ENCODE measurements at places on chromosomes 6 and 20.

- no peak for DNase-seq
These were observed 75.0 kb upstream of the EZR start for GRCh38 chr6:158894193-158894592.

GRCh38 chr6:53793318-53794136 lies 1.3 kb upstream of the LRRC1 start:
- DNase-seq: no peak

- DNase-seq: peak; percentile 33
These were observed 155.1 kb upstream of the SOX4 start for GRCh38 chr6:21438237-21438985.

GRCh38 chr6:154624038-154624599 lies 109.1 kb upstream of the SCAF8 start:
- no peak for DNase-seq

DNA sequence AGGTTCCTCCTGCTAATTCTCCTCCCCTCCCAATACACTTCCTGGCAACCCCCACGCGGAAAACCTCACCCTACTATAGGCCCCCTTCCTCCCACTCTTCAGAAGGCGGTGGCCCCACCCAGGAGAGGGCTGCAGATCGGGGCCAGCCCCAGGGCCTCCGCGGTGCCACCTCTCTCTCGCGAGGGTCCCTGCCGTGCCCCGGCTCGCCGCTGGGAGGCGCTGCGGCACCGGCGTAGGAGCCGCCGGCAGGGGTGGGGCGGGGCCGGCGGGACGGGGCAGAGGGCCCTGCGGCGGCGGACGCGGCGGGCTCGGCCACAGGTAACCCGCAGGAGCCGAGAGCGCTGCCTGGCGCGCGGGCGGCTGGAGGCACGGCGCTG lies at the start of gene ANKRD6:
ANKRD6 (plus strand) TSS at position 278 of the 377 bp plus-strand sequence. CDS start 133,825 bp downstream, outside the sequence.
- peak; percentile 65 for DNase-seq

- DNase-seq: no peak
These were observed 19.9 kb upstream of the BHLHE23 start for GRCh38 chr20:63026582-63027165.

- no peak for DNase-seq
These were observed 105.3 kb downstream of the EYA2 start for GRCh38 chr20:46999801-47000465.
